ENCODE measurements at places on chromosomes 3 and 15.

GRCh38 chr3:23747841-23748240 lies 57.9 kb upstream of the UBE2E1 start:
- no peak for ATAC-seq

DNA sequence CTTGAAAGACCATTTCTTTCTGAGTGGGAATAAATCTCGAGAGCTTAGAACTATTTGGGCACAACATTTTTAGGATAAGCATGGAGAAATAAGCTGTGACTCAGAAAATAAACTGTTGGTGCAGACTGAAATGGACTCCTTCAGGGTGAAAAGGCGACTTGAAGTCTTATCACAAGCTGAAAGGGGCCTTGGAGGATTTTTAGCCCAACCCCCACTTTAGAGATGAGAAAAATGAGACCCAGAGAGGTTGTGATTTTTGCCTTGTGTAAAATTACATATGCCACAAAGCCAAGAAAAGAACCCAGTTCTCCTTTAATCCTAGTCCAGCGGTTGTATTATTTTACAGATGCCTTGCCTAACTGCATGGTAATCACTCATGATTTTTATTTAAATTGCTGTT lies 1.5 kb downstream of the ATP1B3 start:
- no peak for ATAC-seq

- peak; percentile 97 for ATAC-seq
These were observed 52.7 kb downstream of the NFKBIZ start for GRCh38 chr3:101902041-101902440.

GRCh38 chr3:52830535-52831258 lies at the start of gene ITIH4:
ITIH4 (minus strand) TSS chr3:52830672; CDS start chr3:52830642, 30 bp downstream.
- ATAC-seq: no peak

DNA sequence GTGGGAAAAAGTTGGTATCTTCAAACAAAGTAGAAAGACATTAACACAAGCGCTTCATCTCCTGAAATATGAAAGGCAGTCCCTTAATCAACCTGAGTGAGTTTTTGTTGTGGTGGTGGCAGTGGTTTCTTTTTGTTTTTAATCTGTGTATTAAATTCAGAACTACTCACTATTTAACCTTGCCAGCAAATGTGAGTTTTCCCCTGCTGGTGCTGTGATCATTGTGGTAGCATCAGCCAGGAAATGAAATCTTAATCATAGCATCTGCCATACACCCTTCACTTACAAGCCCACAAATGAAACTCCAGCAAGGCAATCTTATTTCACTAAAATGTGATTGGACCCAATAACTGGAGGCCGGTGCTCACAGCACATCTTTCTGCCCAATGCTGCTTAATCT lies 229.7 kb downstream of the SHOX2 start:
- no peak for ATAC-seq

DNA sequence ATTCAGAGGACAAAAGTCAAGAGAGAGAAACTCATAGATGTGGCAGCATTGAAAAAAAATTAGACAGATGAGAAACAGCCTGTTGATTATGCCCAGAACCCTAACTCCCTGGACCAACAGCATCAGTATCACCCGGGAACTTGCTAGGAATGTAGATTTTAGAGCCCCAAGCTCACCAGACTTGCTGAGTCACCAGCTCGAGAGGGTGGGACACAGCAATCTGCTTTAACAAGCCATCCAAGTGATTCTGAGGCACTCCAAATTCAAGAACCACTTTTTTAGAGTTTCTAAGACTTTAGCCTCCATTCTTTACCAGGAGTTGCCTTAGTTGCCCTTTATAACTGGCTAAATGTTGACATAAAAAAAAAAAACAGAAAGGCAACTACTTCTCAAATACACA lies 70.9 kb downstream of the CGGBP1 start:
- ATAC-seq: no peak

DNA sequence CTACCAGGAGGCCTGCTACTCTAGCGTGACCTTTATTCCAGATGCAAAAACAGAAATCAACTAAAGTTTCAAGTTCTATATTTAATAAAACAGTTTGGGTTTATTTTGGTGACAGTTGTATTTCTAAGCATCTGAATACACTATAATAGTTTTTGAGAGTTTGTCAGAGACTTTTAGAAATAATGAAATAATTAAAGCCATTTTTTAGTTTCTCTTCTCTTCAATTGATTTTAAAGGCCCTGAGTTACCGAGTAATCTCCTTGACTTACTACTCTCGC lies 523.4 kb downstream of the CADM2 start:
- no peak for ATAC-seq

DNA sequence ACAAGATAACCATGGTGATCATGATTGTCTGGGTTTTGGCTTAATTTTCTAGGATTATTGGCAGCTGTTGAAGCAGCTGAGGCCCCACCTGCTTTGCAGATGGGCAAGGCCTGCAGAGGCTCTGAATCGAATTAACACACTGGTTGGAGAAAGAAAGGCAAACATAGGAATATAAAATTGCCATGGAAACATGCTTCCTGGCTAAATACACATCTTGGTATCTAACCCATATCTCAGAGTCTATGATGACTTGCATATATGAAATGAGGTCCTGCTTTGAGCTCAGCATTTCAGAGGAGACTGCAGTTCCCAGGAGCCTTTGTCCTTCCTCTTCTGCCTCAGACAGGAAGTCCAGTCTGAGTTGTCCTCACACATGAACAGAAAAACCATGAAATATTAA lies 24.3 kb upstream of the SV2B start:
- no peak for ATAC-seq

DNA sequence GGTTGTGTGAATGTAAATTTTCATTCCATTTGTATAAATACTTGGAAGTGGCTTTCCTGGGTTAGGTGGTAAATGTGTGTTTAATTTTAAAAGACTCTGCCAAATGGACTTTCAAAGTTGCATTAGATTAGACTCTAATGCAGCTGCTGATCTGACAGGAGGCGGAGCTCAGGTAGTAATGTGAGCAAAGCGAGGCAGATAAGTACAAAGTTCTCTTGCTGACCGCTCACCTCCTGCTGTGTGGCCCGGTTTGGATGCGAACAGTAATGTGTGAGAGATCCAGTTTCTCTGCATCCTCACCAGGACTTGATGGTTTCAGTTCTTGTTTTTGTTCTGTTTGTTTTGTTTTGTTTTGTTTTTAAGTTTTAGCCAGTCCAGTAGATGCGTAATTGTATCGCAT lies 34.9 kb upstream of the GABRA5 start:
- ATAC-seq: no peak

GRCh38 chr15:85709250-85709649 lies 85.5 kb downstream of the KLHL25 start:
- ATAC-seq: peak; percentile 33

DNA sequence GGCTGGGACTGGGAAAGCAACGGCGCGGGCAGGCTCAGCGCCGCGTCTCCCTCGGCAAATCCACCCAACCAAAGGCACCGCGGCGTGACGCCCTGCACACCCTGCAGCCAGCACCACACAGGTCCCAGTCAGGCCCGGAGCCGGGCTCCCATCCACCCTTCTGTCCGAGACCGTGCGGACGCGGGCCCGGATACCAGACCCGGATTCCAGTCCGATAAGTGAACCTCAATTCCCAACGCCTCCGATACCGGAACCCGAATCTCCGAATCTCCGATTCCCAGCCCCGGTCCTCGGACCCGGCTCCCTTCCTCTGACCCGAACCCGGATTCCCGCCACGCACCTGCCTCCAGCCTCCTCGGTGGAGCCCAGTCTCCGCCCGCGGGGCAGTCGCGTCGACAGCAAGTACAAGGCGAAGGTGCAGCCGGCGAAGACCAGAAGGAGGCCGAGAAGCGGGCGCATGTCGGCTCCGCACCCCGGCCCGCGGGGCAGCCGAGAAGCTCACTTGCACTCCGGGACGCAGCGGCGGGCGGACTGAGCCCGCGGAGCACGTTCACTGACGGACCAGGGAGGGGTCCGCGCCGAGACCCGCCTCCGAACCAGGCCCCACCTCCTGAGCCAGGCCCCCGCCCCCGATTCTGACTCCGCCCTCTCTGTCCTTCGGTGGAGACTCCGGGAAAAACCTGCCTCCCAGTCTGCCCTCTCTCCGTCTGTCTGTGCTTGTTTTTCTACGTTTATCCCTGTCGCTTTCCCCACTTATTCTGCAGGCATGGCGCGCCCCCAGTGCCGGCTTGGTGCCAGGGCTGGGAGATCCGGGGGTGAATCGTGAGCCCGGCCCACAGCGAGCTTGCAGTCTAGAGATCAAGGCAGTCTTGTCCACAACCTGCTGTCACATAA lies at the start of gene TMEM41A:
Gene TMEM41A (minus strand): TSS at position 533 of the 894 bp plus-strand sequence. CDS start 74 bp downstream, at position 459.
- ATAC-seq: peak; percentile 97

DNA sequence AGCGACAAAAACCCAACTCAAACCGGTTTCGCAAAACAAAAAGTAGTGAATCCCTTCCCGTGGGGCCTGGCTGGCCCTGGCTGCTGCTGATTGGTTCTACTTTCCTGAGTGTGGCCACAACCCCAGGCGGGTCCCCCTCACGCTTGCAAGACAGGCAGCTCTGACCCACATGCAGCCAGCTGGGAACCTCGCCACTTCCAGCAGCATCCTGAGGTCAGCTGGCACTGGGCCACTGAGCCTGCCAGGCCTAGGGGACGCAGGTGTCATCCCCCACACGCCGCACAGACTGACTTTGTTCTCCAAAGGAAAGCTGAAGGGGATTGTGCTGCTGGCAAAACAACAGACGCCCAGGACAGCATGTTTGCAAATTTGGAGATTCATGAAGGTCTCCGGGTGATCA lies 111.1 kb downstream of the TPRA1 start:
- no peak for ATAC-seq

DNA sequence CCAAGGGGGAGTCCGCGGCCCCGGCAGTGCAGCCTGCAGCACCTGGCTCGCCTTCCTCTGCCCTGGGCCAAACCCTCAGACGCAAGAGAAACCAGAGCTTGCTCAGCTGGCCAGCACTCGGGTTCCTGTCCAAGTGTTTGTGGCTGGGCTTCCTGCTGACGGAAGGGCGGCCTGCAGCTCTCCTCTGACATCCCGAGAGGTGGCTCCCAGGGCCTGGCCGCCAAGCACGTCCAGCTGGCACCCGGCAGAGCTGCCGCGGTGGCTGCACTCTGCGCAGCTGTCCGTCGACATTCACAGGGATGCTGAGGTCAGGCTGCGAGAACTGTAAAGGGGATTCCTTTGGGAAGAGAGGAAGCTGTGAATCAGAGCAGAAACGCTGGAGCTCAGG lies 85.6 kb downstream of the CPN2 start:
- peak; percentile 73 for ATAC-seq

DNA sequence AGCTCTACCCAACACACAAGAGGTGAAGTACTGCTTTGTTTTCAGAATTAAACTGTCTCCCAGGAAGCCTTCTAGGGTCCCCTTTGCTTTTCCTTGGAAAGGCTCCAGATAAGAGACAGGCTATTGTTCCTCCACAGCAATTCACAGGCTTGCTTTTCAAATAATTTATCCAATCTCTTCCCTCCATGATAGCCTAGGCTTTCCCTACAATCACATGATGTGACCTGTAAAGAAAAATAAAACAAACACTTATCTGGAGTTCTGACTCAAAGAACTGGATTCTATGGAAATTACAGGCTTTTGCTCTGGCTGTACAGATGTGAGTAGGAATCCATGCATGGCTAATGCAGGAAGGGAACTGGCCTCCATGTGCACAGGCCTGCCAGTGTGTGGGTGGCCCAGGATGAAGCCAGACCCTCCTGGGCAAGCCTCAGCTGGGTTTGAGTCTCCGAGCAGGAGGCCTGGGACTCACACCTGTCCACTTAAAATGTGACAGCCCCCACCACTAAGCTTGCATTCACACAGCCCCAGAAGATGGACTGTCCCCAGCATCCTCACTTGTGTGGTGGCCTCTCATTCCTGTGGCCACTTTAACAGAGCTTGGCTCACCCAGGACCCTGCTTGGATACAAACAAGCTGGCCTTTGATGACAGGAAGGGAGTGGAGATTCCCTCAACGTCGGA lies 75.8 kb upstream of the LEKR1 start:
- ATAC-seq: peak; percentile 12

DNA sequence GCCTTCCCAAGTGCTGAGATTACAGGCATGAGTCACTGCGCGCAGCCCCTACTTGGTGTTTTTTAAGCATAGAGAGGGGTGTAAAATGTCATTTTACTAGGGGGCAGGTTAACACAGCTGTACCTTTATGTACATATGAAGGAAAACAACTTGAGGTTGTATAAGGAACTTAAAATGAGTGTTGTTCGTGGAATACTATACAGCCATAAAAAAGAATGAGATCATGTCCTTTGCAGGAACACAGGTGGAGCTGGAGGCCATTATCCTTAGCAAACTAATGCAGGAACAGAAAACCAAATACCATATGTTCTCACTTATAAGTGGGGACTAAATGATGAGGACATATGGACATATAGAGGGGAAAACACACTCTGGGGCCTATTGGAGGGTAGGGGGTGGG lies 256.2 kb upstream of the C2CD4B start:
- no peak for ATAC-seq

GRCh38 chr15:60061758-60062157 lies 57.6 kb downstream of the FOXB1 start:
- no peak for ATAC-seq

- no peak for ATAC-seq
These were observed 6.8 kb downstream of the EXOSC7 start for GRCh38 chr3:44982817-44983216.

GRCh38 chr3:40189118-40189517 lies 120.4 kb upstream of the EIF1B start:
- no peak for ATAC-seq

- no peak for ATAC-seq
These were observed 38.2 kb downstream of the OSTN start for GRCh38 chr3:191237047-191237882.

DNA sequence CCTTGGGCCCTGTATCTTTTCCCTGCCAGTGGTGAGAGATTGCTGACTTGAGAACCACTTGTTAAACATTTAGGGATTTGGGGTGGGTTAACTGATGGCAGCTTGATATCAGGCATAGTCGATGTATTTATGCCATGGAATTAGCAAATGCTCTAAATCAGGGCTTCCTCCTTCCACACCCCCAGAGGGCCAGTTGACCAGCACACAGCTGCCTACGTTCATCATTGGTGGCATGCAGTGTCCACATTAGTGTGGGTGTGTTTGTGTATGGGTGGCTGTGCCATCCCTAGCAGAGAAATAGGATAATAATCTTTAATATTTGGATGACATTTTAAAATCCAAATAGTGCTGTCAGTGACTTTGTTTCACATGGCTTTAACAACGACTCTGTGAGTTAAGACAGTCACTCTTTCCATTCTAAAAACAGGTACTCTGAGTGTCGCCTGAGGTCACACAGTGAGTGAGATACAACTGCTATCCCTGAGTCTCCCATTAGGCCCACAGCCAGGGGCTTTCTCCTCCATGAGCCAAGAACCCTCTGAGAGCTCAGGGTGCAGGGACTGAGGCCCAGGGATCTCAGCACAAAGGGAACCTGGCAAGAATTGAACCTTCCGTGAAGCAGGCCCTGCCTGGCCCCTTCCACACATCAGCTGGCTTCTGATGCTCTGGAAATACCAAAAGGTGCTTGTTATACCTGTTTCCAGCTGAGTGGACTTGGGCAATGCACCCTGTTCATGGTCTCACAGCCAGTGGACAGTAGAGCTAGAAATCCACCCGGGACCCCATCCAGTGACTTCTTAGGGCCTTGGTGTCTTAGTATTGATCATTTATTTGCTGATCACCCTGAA lies 4.3 kb upstream of the LTF start:
- no peak for ATAC-seq
